CD8-positive, alpha-beta T cell (primary cell): ENCODE measurements at places on chromosomes 11 and 22. TPM values are rescaled to one million over a fixed set of nuclear protein-coding genes. Genes with fewer than 3 reads are reported as not detected.

The HBE1 gene
- total RNA-seq: not detected

The CD248 gene
- total RNA-seq: 41.1 TPM

The MAP4K2 gene
- total RNA-seq: 56.2 TPM

The ELMOD1 gene
- total RNA-seq: not detected

The KCNC1 gene
- not detected for total RNA-seq

The IGF2 gene
- total RNA-seq: not detected

The SYCE3 gene
- not detected for total RNA-seq

The PIK3IP1 gene
- total RNA-seq: 802 TPM

The FGF19 gene
- total RNA-seq: not detected

The SCGB1A1 gene
- total RNA-seq: not detected

The ANO9 gene
- 86.7 TPM for total RNA-seq

The COMT gene
- total RNA-seq: 11.0 TPM

The C11orf16 gene
- not detected for total RNA-seq

The BIK gene
- total RNA-seq: 6.1 TPM

The OR51E2 gene
- not detected for total RNA-seq

The SEPTIN3 gene
- not detected for total RNA-seq

DNA sequence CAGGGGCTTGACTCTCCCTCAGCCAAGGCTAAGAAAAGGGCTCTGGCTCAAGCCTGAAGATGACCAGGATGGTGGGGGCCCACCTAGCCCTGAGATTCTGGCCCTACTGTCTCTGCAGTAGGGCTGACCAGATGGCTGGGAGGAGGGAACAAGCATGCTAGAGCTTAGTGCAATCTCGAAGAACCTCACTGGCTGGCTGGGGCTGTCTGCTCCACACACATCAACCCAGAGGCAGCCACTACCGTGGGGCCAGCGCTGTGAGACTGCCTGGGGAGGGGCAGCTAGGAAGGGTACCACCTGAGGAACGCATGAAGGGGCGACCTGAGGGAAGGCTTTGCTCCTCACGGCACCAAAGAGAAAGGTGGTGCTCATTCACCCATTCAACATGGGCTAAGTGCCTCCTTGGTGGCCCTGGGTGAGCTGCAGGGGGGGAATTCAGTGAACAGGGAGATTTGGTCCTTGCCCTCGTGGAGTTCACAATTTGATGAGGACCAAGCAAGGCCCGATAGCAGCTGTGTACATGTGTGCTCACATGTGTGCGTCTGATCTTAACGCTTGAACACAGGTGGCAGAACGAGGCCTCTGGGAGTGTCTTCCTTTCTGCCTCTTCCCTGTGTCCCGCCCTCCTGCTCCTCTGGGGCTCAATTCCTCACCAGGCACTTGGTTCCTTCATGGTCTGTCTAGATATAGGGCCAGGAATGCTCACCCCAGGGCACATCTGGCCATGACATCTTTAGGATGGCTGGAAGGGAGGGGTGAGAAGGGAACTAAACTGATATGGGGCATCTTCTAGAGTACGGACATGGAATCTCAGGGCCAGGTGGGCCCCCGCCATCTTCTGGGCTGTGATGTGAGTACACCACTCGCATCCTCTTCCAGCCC is 102.3 kb upstream of the PITPNB start:
- DNase-seq: no peak

- peak; percentile 49 for DNase-seq
These were observed 10.3 kb downstream of the PRDM10 start for GRCh38 chr11:129992161-129992944.

DNA sequence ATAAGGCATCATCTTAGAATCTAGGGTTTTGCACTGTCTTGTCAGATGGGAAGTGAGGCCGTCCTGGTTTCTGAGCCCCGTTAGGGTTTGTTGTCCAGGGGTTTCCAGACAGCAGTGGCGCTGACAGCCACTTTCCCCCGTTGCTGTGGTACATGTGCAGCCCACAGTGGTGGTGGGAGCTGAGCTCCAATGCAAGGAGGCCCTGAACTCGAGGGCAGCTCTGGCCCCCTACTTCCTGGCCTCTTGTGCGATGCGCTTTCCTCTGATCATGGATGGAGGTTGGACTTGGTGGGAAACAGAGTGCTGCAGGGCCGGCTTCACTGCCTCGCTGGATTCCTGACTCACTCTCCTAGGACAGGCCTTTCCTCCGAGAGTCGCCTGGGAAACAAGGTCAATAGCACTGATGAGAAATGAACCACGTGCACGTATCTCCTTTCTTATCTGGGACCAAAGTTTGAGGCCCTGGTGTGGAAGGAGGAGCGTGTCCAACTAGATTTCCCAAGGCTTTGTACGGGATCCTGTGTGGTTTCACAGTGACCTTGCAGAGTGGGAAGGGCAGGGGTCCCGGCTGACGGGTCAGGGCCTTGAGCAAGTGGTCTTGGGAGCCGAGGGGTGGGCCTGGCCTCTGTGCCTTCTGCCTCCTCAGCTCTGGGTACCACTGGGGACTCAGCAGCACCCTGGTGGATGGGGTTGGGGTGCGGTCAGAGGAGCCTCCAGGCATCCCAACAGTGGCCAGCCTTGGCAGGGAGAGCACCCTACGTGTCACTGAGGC is 3.7 kb downstream of the PHRF1 start:
- DNase-seq: no peak

DNA sequence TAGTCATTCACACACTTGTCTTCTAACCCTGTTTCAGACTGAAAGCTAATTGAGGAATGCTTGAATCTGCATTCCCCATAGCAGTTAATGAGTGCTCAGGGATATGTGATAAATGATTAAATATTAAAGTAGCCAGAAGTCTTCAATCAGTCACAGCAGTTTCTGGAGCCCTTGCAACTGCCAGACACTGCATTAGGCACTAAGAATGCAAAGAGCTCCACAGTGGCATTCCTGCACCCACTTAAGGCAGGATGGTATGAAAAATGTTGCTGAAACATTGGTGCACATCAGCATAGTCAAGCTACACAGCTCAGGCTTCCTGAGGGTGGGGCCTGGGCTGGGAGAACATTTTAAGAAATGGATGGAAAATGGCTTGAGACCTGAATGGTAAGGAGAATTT is 6.5 kb downstream of the DTX4 start:
- no peak for DNase-seq

DNA sequence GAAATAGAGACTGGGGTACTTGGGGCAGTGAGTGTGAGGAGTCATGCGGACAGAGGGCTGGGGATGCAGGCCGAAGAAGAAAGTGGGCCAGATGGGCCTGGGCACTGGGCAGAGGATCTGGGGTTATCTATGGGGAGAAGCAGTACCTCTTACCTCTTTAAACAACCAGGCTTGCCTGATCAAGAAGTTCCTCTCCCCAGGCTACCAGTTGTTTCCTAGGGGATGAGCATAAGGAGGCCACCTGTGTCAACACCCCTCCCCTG is 98.4 kb upstream of the PITPNB start:
- DNase-seq: no peak

DNA sequence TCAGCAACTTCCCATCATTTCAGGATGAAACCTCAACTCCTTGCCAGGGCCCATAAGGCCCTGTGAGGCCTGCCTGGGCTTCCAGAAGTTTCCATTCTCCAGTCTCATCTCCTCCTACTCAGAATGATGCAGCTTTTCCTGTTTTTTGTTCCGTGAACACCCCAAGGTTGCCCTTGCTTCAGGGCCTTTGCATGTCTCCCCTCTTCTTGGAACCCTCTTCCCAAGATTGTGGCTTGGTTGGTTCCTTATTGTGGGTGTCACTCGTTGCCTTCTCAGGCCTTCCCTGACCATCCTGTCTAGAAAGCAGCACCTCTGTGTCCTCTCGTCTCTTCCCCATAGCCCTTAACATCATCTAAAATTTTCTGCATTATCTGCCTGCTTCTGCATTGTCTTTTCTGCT is 23.2 kb upstream of the YWHAH start:
- no peak for DNase-seq

GRCh38 chr11:110367571-110367970 is 62.2 kb upstream of the FDX1 start:
- no peak for DNase-seq

- no peak for DNase-seq
These were observed 9.8 kb downstream of the SCN4B start for GRCh38 chr11:118142809-118143208.

DNA sequence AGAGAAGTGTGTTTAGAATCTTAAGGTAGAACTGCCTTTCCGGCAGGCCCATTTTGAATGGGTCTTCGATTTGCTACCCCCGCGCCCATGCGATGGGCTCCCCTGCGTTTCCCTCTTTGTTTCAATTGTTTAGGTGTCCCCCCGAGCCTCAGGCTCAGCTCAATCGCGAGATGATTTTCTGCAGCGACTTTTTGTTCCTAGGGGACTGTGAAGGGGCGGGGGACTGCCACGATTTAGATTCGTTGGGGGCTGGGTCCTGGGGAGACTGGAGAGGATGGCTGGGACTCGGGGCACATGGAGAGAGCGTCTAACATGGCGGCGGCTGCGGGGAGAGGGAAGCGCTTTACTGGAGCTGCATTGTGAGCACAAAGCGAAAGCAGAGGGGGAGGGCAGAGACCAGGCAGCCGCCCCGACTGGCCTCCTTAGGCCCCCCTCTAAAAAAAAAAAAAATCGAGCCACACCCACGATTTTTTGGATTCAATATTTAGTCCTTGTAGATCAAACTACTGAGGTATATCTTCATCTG is 1.7 kb downstream of the CAPRIN1 start:
- DNase-seq: peak; percentile 61

GRCh38 chr11:14969901-14970323 is 2.2 kb downstream of the CALCA start:
- DNase-seq: no peak

- DNase-seq: no peak
These were observed 116.5 kb upstream of the NAV2 start for GRCh38 chr11:19595840-19596751.

DNA sequence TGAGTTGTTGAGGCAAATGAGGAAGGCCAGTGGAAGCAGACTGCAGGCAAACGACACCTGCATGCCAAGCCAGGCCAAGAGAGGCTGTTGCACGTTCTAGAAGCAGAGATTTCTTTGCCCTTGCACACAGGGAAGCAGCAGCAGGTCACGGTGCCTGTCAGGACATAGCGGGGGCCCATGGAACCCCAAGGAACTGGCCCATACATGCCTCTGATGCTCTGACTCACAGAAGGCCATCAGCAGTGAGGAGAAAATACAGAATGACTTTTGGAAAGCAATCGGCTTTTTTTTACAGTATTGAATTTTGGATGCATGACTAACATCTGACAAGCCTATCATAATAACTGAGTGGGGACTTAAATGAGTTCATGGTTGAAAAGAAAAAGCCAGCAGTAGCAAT is 123.9 kb downstream of the MPPED1 start:
- DNase-seq: no peak

DNA sequence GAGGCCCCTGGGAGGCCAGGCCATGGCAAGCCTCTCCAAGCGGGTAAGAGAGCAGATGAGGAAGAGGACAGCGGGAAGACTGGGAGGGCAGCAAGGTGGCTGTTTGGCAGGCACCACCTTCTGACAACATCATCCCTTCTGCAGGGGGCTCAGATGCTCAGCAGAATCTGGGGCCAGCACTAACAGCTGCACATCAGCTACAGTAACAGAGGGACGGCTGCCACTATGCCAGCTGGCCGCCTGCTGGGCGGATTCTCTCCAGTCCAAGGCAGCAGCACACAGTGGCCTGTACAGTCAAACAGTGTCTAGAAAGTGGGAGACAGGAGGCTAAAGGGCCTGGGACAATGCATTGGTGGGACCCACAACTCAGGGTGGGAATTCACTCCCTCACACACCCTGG is 10.7 kb upstream of the TXN2 start:
- no peak for DNase-seq

GRCh38 chr22:45455212-45455611 is 41.7 kb downstream of the RIBC2 start:
- DNase-seq: no peak

GRCh38 chr11:95671768-95672167 is 117.8 kb downstream of the FAM76B start:
- no peak for DNase-seq

DNA sequence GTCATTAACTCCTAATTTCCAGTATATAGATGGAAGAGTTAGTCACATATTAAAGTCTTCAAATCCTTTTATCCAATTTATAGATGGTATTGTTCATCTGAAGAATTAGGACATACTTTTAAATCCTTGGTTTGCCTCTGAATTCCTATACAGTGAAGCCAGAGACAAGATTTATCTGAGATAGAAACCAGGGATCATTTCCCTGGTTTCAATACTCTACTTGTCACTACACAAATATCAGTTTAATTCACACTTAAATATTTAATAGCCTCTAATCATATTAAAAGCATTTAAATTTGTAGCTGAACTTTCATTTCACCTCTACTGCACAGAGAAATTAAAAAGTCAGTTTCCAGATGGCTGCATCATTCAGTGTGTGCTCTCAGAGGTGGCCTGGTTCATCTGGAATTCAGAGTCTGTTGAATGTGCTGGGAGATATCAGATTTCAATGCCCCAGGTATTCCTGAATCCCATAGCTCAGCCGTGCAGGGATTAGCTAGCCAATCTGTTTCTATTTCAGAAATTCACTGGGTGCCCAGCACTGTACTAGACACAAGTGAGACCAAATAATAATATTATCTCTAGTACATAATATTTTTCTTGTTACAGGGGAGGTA is 344.3 kb downstream of the AASDHPPT start:
- no peak for DNase-seq

- DNase-seq: no peak
These were observed 18.5 kb downstream of the IRF7 start for GRCh38 chr11:597166-597725.

GRCh38 chr11:11213117-11213516 is 139.9 kb downstream of the CSNK2A3 start:
- DNase-seq: no peak

- DNase-seq: no peak
These were observed 8.1 kb downstream of the RCOR2 start for GRCh38 chr11:63908631-63909401.

- no peak for DNase-seq
These were observed 189.6 kb upstream of the SYN3 start for GRCh38 chr22:33247758-33248157.

DNA sequence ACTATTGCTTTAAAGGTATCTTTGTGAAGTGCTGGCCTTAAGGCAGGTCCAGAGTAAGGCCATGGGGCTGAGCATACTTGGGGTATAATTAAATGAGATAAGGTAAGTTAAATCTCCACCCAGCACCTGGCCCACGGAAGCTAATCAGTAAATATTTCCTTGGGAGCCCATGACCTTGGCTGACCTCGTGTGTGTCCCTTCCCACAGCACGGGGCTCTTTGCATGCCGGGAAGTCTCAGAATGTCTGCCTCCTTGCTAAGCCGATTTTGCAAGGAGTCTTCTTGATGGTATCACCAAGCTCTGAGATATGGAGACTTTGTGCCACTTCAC is 46.5 kb downstream of the ADM start:
- no peak for DNase-seq

- no peak for DNase-seq
These were observed 21.4 kb downstream of the CHID1 start for GRCh38 chr11:889257-889656.

DNA sequence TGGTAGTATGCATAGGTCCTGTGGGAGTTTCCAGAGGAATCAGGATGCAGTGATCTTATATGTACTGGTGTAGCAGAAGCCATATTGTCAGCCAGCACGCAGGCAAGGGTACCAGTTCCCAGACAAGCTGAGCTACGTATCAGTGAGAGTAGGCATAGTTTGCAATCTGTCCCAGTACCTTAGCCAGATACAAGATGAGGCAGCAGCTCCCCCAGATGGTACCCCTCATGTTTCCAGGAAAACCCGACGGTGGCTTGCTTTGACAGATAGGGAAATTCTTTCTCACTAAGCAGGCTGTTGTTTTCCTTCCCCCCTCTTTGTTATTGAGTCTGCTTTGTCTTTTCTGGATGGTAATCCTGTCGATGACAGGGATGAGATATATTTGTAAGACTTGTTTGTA is 109.7 kb upstream of the RRM1 start:
- DNase-seq: peak; percentile 54

- no peak for DNase-seq
These were observed 471.4 kb downstream of the SOX6 start for GRCh38 chr11:15884777-15885540.

GRCh38 chr11:132587716-132588115 is 944.6 kb downstream of the OPCML start:
- DNase-seq: no peak
